Bronchus fibroblast of lung (primary cell): ENCODE measurements at places on chromosomes 2 and 18. TPM values are rescaled to one million over a fixed set of nuclear protein-coding genes. Genes with fewer than 3 reads are reported as not detected.

DNAJC5G gene
- total RNA-seq, result not detected in 2 replicates

RGPD4 gene
- not detected in 2 replicates for total RNA-seq

INO80D gene
- total RNA-seq, result 2.2 and 3.0 TPM in 2 replicates

UGT1A8 gene
- not detected in 2 replicates for total RNA-seq

SERPINB10 gene
- 1.7 TPM in 1 of 2 replicates, not detected in the other for total RNA-seq

AFF3 gene
- total RNA-seq, result 9.1 and 11.3 TPM in 2 replicates

TCF23 gene
- total RNA-seq, result not detected in 2 replicates

CFAP221 gene
- not detected in 2 replicates for total RNA-seq

CABLES1 gene
- total RNA-seq, result 1.5 and 1.8 TPM in 2 replicates

UGP2 gene
- 69.7 and 77.3 TPM in 2 replicates for total RNA-seq

CBLN2 gene
- total RNA-seq, result not detected in 2 replicates

NXPH2 gene
- total RNA-seq, result not detected in 2 replicates

EVX2 gene
- total RNA-seq, result not detected in 2 replicates

TACR1 gene
- not detected in 2 replicates for total RNA-seq

MRO gene
- total RNA-seq, result 0.30 TPM in 1 of 2 replicates, not detected in the other
